ENCODE measurements at places on chromosomes 4 and X. TPM values are rescaled to one million over a fixed set of nuclear protein-coding genes. Genes with fewer than 3 reads are reported as not detected.

HSFX2 gene
- 0.08 TPM for total RNA-seq

ZNF518B gene
- 3.3 TPM for total RNA-seq

GABRA4 gene
- not detected for total RNA-seq

PPP1R2C gene
- total RNA-seq = not detected

GYPB gene
- not detected for total RNA-seq

RASL11B gene
- total RNA-seq = not detected

All from A549 treated with CpdA at 1 μM for 4 hours (cell line).